ENCODE measurements at places on chromosomes 12 and 14. TPM values are rescaled to one million over a fixed set of nuclear protein-coding genes. Genes with fewer than 3 reads are reported as not detected.
A peak's percentile ranks its signal among the peaks of the same experiment; 100 is the strongest.

- peaks cover 8% of the 10 kb centered on the region for H3K4me1 ChIP-seq
- no peak for DNase-seq
- peaks cover 12% of the 10 kb centered on the region for H3K36me3 ChIP-seq
These were observed 36.6 kb downstream of the DCAF4 start for GRCh38 chr14:72962829-72963312.

DNA sequence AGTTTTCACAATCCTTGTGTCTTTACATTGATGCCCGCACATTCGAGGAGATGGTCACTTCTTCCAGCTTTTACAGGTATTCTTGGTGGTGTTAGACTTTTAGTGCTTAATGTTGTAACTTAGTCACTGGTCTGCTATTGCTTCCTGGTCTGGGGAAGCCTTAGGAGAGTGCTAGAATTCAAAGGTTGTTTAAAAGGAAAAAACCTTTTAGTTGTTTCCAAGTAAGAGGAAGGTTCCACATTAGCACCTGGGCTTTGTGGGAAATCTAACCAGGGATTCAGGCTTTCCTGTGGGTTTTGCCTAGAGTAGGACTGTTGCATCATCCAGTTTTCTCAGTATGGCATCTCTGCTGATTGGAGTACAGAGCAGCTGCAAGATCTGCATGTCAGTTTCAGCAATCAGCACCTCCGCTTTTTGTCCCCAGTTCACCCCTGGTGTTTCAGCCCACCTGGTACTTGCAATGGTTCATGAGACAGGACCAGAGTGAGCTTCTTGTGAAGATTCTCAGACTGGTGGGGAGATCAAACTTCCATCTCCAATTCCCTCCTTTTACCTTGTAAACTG lies 44.0 kb upstream of the PLBD1 start:
- no peaks in the 10 kb centered on the region for H3K4me1 ChIP-seq
- no peak overlapping the region for H3K4me3 ChIP-seq
- peaks cover 5% of the 10 kb centered on the region for H3K36me3 ChIP-seq

Gene HVCN1
- 3.1 TPM for total RNA-seq

DNA sequence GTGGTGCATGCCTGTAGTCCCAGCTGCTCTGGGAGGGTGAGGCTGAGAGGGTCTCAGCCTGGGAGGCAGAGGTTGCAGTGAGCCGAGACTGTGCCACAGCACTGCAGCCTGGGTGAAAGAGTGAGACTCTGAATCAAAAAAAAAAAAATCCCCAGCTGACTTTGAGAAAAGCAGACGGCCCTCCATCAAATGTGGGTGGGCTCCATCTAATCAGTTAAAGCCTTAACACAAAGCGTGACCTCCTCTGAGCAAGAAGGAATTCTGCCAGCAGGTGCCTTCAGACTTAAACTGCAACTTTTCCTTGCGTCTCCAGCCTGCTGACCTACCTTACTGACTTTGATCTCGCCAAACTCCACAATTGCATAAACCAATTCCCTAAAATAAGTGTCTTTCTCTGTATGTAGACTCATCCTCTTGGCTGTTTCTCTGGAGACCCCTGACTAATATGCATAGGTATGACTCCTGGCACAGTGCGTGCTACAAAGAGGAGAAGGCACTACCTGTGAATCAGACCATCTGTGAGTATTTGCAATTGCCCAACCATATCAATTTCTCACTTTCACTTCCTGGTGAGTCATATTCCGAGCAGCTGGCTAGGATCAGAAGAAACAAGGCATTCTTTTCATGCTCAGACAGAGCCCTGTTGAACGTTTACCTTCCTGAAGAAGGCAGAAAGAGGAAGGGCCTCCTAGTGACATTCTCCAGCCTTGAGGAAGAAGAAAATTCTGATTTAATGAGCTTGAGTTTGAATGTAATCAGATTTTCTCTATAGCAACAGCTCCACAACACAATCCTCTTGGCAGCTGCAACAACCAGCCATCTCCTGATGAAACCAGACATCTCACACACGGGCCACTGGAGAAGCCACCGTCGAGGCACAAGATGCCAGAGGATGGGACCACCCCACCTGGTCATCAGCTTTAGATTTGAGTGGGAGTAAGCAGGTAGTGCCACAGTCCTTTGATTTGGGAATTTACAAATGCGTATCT lies 54.3 kb downstream of the CLMN start:
- peak overlapping the region; percentile 49 for H3K4me3 ChIP-seq
- no peaks in the 10 kb centered on the region for H3K27me3 ChIP-seq
- H3K27ac ChIP-seq: peak overlapping the region; percentile 95
- H3K36me3 ChIP-seq: peaks cover 4% of the 10 kb centered on the region

DNA sequence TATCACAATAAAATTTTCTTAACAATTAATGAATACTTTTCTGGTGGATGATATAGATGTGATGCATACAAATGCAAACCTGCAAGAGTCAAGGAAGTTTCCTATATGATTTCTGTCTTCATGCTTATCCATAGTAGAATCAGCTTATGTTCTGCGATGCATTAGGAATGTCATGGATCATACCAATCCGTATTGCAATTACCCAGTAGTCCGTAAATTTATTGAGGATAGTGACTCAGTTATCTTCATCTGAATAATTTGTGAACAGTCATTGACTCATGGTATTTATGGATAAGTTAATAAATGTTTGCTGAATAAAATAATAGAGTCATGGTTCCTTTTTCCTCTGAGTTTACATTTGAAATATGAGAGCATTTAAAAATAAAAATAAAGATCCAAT lies 483.4 kb downstream of the LRFN5 start:
- H3K27ac ChIP-seq: no peak overlapping the region
- H3K27me3 ChIP-seq: no peaks in the 10 kb centered on the region
- H3K36me3 ChIP-seq: no peaks in the 10 kb centered on the region
- no peak overlapping the region for H3K4me3 ChIP-seq
- no peak for DNase-seq

GRCh38 chr14:77498984-77499527 lies 440 bp upstream of the ISM2 start:
- peaks cover 39% of the 10 kb centered on the region for H3K27me3 ChIP-seq
- H3K36me3 ChIP-seq: peaks cover 4% of the 10 kb centered on the region
- no peak for DNase-seq
- peak overlapping the region; percentile 74 for H3K4me3 ChIP-seq
- no peak overlapping the region for H3K27ac ChIP-seq
- H3K4me1 ChIP-seq: no peaks in the 10 kb centered on the region

DNA sequence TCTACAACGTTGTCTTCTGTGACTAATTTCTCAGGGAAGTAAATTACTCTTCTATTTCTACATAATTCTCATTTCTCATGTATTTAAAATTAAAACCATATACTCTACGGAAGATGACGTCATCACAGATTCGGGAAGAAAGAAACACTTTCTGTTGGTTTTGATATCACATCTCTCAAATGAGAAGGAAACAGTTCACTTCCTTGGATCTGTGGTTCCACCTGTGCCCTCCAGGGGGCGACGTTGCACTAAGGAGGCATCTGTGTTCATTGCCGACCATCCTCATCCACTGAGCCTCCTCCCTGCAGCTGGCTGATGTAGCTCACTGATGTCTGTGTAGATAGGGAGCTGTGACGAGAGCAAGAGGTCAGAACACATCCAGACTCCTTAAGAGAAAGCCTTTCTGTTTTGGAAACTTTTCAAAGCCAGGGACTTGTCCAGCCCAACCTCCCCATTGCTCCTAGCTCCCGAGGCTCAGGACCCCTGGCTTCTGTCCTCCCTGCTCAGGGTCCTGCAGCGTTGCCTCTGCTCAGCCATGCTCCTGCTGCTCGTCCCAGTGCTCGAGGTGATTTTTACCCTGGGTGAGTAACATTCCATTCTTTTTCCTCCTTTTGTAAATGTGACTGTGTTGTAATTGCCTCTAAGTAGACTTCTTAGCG lies 172.7 kb upstream of the OR4E1 start:
- H3K27me3 ChIP-seq: peaks cover 49% of the 10 kb centered on the region
- H3K36me3 ChIP-seq: no peaks in the 10 kb centered on the region
- H3K4me3 ChIP-seq: no peak overlapping the region
- no peaks in the 10 kb centered on the region for H3K4me1 ChIP-seq
- DNase-seq: no peak
- H3K27ac ChIP-seq: no peak overlapping the region

DNA sequence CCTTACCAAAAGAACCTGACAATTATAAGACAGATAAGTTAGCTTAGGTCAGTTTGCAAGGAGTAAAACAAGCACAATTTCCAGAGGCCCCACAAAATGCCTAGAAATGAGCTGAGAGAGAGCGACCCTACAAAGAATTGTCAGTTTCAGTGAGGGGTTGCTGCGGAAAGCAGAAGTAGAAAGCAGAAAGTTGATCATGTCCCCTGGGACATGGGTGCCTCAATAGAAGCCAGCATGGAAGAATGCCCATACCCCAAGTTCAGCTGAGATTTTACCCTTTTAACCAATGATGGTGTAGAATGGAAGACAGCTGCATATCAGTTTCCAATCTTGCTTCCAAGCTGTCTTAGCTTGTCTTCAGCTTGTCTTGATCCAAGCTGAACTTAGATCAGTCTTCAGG lies 21.8 kb upstream of the CRY1 start:
- peaks cover 4% of the 10 kb centered on the region for H3K4me1 ChIP-seq
- H3K27ac ChIP-seq: no peak overlapping the region
- H3K4me3 ChIP-seq: no peak overlapping the region
- no peaks in the 10 kb centered on the region for H3K36me3 ChIP-seq
- no peak for DNase-seq

DNA sequence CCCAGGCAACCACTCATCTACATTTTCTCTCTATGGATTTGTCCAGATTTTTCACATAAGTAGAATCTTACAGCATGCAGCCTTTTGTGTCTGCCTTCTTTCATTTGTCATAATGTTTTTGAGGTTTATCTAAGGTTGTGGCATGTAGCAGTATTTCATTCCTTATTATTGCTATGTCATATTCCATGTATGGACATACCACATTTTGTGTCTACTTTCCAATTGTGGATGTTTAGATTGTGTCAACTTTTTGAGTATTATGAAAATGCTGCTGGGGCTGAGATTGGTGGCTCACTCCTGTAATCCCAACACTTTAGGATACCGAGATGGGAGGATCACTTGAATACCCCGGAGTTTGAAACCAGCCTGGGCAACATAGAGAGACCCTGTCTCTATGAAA lies 3.2 kb upstream of the ATXN2 start:
- H3K4me1 ChIP-seq: peaks cover 13% of the 10 kb centered on the region
- DNase-seq: no peak
- H3K36me3 ChIP-seq: no peaks in the 10 kb centered on the region
- peak overlapping the region; percentile 39 for H3K4me3 ChIP-seq

DNA sequence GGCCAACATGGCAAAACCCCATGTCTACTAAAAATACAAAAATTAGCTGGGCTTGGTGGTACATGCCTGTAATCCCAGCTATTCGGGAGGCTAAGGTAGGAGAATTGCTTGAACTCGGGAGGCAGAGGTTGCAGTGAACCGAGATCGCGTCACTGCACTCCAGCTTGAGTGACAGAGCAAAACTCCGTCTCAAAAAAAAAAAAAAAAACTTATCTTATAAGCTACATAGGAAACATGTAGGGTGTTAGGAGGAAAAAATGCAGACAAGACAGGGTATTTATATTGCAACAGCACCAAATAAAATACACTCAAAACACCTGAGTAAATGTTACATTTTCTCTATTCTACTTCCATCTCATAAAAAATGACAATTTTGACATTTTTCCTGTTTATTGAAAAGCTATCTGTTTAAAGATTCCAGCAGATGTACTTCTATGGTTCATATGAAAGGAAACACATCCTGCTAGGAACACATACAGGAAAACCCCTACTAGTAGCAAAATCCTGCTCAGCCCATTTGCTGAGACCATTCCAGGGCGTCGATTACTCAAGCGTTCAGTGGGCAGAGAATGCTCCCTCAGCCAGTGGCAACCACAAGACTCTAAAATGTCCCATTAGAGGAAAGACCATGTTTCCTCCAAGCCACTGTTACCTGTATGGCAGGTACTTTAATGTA lies 19.7 kb downstream of the CORO1C start:
- no peak overlapping the region for H3K4me3 ChIP-seq
- H3K27me3 ChIP-seq: no peaks in the 10 kb centered on the region
- peaks cover 1% of the 10 kb centered on the region for H3K36me3 ChIP-seq
- H3K4me1 ChIP-seq: peaks cover 31% of the 10 kb centered on the region

- H3K4me1 ChIP-seq: no peaks in the 10 kb centered on the region
- no peak overlapping the region for H3K27ac ChIP-seq
- H3K4me3 ChIP-seq: no peak overlapping the region
- peaks cover 3% of the 10 kb centered on the region for H3K36me3 ChIP-seq
These were observed 238.9 kb downstream of the EMP1 start for GRCh38 chr12:13435235-13435933.

GRCh38 chr12:89883630-89884389 lies 175.2 kb upstream of the ATP2B1 start:
- no peaks in the 10 kb centered on the region for H3K36me3 ChIP-seq
- H3K27ac ChIP-seq: peak overlapping the region; percentile 7
- no peak overlapping the region for H3K4me3 ChIP-seq

- H3K4me3 ChIP-seq: no peak overlapping the region
- no peak for DNase-seq
- H3K27me3 ChIP-seq: no peaks in the 10 kb centered on the region
- no peaks in the 10 kb centered on the region for H3K36me3 ChIP-seq
- H3K27ac ChIP-seq: no peak overlapping the region
These were observed 41.3 kb upstream of the BCL7A start for GRCh38 chr12:121980191-121980891.

Gene SPTB
- total RNA-seq: 5.0 TPM

Gene RFLNA
- 57.4 TPM for total RNA-seq

DNA sequence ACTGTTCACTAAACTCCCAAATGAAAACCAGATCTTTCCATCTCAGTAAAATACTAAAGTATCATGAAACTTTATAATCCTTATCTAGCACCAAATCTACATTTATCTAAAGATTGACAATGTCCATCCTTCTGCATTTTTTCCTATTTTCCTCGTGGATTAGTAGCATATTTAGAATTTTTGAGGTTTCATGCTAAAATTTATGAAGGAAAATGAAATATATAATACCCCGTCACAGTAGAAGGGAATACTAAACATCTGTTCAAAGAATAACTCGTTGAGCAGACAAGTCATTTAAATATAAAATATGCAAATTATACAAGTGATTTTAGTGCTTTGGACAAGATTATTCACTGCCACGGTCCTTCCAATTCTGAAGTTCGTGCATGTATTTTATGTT lies 122.7 kb upstream of the SLCO1C1 start:
- H3K36me3 ChIP-seq: no peaks in the 10 kb centered on the region
- no peak for DNase-seq
- H3K4me1 ChIP-seq: no peaks in the 10 kb centered on the region
- no peak overlapping the region for H3K27ac ChIP-seq
- no peaks in the 10 kb centered on the region for H3K27me3 ChIP-seq

Gene BCAT1
- total RNA-seq: 573 TPM

GRCh38 chr14:37035401-37035800 lies 137.0 kb downstream of the SLC25A21 start:
- no peak overlapping the region for H3K4me3 ChIP-seq
- H3K36me3 ChIP-seq: peaks cover 4% of the 10 kb centered on the region
- H3K4me1 ChIP-seq: peaks cover 12% of the 10 kb centered on the region
- no peak overlapping the region for H3K27ac ChIP-seq
- DNase-seq: no peak

- no peak overlapping the region for H3K4me3 ChIP-seq
- no peak for DNase-seq
- no peak overlapping the region for H3K27ac ChIP-seq
- no peaks in the 10 kb centered on the region for H3K4me1 ChIP-seq
These were observed 38.1 kb downstream of the SDR9C7 start for GRCh38 chr12:56896082-56896481.

All from type B pancreatic cell (in vitro differentiated cells).